NCI-H526 treated with DMSO at 0.1 percent for 48 hours (cell line): ENCODE measurements at places on chromosomes 12 and 14.

DNA sequence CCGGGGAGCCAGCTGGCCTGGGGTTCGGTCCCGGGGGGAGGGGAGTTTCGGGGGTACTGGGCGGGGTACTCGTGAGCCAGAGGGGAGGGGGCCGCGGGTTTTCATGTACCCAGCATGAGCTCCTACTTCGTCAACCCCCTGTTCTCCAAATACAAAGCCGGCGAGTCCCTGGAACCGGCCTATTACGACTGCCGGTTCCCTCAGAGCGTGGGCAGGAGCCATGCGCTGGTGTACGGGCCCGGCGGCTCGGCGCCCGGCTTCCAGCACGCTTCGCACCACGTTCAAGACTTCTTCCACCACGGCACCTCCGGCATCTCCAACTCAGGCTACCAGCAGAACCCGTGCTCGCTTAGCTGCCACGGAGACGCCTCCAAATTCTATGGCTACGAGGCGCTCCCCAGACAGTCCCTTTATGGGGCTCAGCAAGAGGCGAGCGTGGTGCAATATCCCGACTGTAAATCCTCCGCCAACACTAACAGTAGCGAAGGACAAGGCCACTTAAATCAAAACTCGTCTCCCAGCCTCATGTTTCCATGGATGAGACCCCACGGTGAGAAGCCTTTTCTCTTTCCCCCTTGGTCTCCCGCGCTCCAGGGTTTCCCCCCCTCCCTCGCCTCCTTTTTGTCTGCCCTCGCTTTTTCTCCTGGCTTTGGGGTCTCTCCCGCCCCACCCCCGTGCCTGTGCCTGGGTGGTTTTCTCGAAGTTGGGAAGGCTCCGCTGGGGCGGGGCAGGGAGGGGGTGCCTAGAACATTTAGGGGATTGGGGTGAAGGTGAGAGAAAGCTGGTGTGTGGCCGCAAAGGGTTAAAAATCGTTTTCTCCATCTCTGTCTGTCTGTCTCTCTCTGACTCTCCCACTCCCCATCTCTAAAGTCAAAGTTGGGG is 627 bp downstream of the HOXC8 start:
- no peak for DNase-seq

GRCh38 chr12:43590307-43590706 is 38.3 kb upstream of the ADAMTS20 start:
- no peak for DNase-seq

DNA sequence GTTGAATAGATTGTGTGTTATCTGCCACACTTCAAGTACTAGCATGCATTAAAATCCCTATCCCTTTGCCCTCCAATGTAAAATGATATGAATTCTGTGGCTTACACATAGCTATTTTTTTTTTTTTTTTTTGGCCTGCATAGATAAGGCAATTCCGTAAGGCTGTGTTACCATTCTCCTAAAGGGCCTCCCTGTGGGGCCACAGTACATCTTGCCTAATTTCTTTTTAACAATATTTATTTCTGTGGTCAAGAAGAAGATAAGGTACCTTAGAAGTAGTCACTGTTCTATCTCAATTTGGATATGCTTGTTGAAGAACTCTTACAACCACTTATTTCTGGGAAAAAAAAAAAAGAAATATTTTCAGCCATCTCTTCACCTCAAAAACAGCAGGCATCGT is 19.8 kb downstream of the FLRT2 start:
- no peak for DNase-seq

DNA sequence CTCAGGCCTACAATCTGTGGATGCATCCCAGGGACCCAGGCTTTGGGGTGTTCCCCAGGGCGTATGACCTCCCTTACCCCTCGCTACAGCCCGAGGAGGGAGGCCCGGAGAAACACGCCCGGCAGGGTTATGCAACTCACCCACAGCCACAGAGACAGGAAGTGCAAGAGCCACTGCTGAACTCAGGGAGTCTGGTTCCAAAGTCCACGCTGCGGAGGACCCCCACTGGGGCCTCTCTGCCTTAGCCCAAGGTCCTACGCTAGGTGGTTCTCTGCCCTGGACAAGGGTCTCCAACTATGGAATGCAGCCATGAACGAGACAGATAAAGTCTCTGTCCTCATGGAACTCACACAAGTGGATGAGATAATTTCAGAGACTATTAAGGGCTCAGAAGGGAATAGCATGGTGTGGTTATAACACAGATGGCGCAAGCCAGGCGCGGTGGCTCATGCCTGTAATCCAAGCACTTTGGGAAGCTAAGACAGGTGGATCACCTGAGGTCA is 11.3 kb downstream of the SCARB1 start:
- DNase-seq = no peak

DNA sequence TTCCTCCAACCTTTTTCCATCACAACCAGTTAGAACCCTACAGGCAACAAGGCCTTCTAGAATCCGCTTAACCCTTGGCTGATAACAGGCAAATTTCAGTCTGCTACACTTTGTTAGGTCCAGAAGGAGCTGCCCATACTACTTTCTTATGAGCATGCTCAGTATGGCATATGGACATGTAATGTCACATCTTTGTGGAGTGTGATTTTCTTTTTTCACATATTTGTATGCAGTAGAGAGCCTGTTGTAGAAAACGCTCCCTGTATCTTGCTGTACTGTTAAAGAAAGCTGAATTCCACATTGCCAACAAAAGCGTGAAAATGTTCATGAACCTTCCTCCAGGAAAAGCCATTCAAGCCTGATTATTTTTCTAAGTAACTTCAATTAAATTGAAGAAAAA is 196.5 kb downstream of the SLC41A2 start:
- DNase-seq = no peak
